Right renal pelvis (tissue), 4 donors: ENCODE measurements at places on chromosomes 6 and 20.

DNA sequence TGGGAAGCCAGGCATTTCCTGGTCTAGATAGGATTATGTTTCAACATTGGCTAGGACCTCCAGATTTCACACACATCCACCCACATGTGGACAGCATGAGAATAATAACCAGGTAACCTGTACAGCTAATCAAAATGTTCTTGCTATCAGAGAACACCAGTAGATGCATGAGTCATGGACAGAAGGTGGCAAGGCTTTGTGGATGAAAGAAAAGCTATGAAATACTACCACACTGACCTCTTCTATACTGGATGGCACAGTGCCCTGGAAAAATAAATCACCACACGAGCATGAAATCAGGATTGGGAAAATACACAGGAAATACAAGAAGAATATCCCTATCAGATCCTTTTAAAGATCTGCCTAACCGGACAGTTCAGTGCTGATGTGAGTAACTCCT lies 113.0 kb downstream of the GMDS start:
- DNase-seq, result no peak

- DNase-seq, result no peak
These were observed 129.6 kb upstream of the DOK5 start for GRCh38 chr20:54345821-54346220.

DNA sequence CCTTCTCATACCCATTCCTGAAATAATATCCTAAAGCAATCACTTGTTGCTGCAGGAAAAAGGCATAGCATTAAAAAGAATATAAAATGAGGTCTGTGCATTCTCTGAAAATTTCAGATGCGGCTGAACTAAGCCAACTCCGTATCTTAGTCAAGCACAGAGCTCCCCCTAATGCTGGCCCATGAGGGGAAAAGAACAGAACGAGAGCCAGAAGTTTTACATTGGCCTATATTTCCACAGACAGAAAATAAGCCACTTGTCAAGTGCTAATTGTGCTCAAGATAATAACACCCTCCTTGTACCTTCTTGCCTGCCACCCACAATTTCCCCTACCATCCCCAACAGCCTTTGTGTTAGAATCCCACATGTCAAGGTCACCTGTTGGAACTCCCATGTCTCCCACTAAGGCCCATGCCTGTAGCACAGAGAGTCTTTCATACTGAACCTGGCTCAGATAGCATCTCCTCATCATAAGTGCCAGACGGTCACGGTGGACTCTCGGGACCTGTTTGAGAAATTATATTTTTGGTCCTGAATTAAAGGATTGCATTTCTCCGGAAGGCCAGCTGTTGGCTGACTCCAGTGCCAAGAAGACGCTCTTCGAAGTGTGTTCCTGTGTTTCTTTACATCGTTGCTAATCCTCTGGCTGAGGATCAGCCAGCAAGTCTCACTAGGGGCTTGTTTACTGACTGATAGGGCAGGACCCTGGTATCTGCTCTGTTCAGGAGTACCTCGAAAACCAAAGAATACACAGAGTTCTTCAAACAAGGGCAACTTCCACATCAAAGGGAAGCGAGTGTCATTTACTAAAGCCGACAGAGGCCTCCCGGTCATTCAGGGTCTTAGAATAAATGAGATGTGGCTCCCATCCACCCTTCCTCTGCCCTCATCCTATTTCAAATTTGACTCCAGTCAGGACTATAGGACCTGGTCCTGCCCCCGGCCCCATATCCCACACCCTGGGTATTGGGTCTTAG lies 183.4 kb upstream of the FBXL4 start:
- no peak for DNase-seq

GRCh38 chr20:6178537-6178936 lies 55.7 kb upstream of the FERMT1 start:
- no peak for DNase-seq

DNA sequence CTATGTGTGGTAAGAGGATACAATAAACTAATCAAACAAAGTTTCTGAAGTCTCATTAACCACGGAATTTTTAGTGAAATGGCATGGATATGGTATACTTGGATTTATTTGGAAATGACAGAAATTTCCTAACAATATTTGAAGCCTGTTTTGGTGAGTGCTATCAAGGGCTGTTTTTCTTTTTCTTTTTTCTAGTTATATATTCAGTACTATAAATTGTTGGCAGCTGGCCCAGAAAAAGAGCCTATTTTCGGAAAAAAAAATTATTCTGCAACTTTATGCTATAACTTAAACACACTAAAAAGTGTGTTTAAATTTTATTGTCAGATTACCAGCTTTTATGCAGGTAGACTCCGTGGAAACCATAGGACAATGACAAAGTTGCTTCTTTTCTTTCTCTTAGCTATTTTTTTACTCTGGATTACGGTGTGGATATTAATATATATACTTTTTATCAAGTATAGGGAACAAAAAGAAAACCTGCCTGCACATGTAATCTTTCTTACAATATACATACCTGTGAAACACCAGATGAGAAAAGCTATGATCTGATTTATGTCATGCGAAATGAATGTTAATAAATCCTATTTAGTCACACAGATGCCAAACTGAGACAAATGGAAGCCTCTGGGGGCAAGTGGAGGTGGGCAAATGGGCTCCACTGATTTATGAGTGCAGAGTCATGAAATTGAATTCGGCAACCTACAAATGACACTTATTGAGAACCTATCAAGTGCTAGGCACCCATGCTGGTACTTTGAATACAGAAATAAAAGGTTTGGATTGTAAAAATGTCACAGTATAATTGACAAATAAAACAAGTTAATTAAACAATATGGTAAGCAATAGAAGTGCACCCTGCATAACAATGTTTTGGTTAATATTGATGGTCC lies 919.5 kb upstream of the FLRT3 start:
- peak; percentile 20 for DNase-seq

- no peak for DNase-seq
These were observed 792 bp downstream of the RSPH3 start for GRCh38 chr6:158999154-158999665.

DNA sequence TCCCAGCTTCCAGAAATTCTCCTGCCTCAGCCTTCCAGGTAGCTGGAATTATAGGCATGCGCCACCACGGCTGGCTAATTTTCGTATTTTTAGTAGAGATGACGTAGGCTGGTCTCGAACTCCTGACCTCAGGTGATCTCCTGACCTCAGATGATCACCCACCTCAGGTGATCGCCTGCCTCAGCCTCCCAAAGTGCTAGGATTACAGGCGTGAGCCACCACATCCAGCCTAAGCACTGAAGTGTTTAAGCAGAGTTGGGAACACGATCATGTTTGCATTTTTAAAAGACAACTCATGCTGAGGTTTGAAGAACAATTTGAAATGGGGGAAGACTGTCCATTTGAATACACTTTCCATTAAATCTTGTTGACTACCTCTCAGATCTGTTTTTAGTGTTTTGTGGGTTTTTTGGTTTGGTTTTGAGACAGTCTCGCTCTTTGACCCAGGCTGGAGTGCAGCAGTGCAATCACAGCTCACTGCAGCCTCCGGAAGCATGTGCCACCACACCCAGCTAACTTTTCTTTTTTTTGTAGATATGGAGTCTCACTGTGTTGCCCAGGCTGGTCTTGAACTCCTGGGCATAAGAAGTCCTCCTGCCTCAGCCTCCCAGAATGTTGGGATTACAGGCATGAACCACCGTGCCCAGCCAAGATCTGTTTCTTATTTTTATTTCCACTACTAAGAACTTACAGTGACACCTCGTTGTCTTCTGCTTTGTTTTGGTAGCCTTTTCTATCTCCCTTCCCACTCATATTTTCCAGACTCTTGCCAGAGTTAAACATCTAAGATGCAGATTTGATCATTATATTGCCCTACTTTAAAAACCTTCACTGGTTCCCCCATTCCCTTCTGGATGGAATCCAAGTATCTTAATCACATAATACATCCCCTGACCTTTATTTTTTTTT lies 5.5 kb downstream of the CASP8AP2 start:
- no peak for DNase-seq

DNA sequence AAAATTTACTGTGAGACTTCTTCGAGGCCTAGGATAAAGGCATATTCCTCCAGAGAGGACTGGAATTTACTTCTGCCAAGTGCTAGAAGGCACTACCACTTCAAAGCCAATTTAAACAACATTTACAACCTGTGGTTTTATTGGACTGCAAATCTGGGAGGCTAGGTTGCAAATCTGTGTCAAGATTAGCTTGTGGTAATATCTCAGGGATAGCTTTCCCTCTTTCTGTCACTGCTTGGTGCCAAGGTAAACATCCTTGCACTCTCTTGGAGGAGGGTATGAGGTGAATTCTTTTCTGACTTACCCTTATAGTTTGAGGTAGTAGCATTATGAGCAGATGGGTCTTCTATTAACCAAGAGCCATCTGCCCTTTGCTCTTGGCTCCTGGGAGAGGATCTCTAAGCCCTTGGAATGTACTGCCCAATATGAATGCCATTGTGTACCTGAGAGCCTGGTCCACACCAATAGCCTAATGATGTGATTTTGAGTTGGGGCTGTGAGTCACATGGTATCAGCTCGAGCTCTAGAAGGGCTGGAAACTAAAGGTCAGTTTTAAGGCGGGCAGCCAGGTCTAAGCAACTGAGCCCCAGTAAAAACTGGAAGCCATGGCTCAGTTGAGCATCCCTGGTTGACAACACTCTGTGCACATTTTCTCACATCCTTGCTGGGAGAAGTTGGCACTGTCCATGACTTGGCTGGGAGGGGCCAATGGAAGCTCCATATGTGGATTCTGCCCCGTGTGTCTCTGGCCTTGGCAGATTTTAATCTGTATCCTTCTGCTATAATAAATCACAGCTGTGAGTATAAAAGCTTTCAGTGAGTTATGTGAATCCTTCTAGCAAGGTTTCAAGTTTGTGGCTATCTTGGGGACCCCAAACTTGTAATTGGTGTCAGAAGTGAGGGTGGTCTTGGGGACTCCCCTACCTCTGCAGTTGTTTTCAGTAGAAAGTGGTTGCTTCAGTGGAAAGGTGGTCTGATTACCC lies 188.1 kb downstream of the UBE3D start:
- no peak for DNase-seq

DNA sequence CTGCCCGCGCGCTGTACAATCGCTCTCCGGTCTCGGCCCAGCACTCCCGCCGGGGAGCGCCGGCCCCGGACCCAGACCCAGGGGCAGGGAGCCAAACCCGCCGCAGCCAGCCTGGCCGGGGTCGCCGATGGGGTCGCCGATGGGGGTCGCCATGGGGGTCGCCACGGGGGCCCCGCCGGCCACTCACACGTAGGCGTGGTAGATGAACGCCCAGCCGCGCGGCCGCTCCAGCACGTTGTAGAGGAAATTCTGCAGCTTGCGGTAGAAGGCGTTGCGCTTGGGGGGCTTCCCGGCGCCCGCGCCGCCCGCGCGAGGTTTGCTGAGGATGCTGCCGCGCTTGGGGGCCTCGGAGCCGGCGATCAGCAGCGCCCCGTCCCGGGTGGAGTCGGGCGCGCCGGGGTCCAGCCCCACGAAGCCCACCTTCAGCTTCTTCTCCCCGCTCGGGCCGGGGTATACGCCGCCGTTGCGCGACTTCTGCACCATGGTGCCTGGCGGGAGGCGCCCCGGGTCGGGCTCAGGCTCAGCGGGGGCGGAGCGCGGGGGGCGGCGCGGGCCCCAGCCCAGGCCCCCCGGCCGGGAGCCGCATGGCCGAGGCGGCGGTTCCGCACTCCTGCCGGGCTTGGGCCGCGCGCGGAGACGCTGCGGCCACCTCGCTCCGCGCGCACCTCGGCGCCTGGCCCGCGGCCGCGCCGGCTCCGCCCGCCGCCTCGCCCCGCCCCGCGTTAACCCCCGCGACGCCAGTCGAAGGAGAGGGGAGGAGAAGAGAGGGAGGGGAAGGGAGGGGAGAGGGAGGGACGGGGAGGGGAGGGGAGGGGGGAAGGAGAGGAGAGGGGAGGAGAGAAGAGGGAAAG lies at the start of gene KCNQ2:
Gene KCNQ2 (minus strand): TSS at position 675 of the 851 bp plus-strand sequence. CDS start 192 bp downstream, at position 483.
- DNase-seq, result no peak

DNA sequence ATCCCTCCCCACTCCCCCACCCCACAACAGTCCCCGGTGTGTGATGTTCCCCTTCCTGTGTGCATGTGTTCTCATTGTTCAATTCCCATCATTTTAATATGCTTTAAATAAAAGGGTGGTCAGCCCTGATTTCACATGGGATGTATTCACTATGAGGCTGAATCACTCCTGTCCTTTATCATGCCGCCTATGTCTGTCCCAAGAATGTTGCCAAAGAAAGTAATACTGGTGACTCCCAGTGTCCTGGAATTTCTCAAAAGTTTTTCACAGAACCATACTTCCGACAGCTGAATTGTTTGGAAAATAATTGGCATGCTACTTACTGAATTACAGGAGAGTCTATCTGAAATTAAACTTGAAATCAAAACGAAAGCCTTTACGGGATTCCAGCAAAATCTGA lies 217.7 kb downstream of the HAO1 start:
- DNase-seq, result no peak

GRCh38 chr6:82906951-82907350 lies 158.7 kb downstream of the UBE3D start:
- DNase-seq, result no peak

DNA sequence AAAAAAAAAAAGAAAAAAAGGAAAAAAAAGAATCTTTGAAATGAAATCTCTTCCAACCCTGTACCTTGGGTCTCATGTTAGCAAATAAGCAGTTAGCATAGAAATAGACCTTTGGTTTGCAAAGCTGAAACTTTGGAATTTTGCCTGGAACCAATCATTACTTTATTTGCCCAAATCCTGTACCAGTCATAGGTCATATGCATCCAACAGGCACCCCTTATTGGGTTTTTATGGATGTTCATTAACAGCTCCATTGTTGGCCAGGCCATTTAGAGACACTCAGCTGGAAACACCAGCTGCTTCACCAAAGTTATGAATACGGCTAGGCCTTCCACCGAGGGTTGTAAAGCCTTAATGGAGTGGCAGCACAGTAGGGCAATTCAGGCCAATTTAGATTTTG lies 53.0 kb downstream of the ALDH8A1 start:
- no peak for DNase-seq

GRCh38 chr6:132490024-132490423 lies 22.9 kb downstream of the STX7 start:
- DNase-seq, result no peak

DNA sequence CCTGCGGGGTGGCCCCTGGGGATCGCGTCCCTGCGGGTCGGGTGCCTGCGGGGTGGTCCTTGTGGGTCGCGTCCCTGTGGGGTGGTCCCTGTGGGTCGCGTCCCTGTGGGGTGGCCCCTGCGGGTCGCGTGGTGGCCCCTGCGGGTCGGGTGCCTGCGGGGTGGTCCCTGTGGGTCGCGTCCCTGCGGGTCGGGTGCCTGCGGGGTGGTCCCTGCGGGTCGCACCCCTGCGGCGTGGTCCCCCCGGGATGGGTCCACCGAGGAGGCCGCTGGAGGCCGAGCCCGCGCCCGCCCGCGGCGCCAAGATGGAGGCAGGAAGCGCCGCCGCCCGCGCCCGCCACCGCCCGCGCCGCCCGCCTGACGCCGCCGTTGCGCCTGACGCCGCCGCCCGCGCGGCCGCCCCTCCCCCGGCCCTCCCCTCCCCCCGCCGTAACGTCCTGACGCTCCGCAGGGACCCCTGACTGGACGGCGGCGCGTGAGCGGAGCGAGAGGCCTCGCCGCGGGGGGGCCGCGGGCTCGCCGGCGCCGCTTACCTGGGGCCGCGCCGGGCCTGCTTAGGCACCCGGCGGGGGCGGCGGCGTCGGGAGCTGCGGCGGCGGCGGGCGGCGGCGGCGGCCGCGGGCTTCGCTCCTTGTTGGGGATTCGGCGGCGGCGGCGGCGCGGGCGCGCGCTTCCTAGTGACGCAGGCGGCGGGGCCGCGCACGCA lies at the start of gene GMEB2:
Gene GMEB2 (minus strand): TSS at position 678 of the 705 bp plus-strand sequence. CDS start 7,704 bp downstream, outside the sequence.
- peak; percentile 48 for DNase-seq

GRCh38 chr20:7856756-7857155 lies 83.5 kb downstream of the HAO1 start:
- DNase-seq, result no peak
